ENCODE measurements at places on chromosomes 13 and 19.

- DNase-seq: no peak
Observed at GRCh38 chr13:111061358-111062045, 53.6 kb upstream of the ARHGEF7 start.

DNA sequence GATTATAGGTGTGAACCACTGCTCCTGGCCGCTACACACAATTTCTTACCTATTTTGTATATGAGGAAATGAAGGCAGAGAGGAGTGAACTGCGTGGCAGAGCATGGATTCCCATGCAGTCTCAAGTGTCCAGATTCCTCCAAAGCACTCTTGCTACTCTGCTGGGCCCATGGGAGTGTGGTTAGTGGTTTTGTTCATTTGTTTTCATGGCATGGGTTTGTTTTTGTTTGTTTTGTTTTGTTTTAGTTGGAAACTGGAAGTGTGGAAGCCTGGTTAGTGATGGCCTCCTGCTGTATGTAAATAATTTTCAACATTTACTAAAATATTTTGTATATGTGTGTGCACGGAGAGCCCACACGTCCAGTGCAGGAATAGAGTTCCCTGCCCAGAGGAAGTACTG is 61.3 kb upstream of the LRCH1 start:
- no peak for DNase-seq

DNA sequence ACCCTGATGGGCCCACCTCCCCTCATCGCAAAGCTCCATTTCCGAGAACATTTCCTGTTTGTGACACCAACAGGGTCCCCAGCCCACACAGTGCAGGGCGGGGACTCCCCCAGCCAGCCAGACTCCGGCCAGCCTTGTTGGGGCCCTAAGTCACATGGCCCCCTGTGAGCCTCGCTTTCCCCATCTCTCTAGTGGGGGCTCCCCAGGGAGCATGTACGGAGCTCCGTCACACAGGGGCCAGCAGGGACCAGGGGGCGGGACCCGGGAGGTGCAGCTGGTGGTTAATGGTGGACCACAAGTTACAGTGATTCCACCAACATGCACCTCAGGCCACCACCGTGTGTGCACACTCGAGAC is 1.7 kb downstream of the TBXA2R start:
- no peak for DNase-seq

GRCh38 chr13:91955546-91956355 is 557.3 kb downstream of the GPC5 start:
- DNase-seq: no peak

DNA sequence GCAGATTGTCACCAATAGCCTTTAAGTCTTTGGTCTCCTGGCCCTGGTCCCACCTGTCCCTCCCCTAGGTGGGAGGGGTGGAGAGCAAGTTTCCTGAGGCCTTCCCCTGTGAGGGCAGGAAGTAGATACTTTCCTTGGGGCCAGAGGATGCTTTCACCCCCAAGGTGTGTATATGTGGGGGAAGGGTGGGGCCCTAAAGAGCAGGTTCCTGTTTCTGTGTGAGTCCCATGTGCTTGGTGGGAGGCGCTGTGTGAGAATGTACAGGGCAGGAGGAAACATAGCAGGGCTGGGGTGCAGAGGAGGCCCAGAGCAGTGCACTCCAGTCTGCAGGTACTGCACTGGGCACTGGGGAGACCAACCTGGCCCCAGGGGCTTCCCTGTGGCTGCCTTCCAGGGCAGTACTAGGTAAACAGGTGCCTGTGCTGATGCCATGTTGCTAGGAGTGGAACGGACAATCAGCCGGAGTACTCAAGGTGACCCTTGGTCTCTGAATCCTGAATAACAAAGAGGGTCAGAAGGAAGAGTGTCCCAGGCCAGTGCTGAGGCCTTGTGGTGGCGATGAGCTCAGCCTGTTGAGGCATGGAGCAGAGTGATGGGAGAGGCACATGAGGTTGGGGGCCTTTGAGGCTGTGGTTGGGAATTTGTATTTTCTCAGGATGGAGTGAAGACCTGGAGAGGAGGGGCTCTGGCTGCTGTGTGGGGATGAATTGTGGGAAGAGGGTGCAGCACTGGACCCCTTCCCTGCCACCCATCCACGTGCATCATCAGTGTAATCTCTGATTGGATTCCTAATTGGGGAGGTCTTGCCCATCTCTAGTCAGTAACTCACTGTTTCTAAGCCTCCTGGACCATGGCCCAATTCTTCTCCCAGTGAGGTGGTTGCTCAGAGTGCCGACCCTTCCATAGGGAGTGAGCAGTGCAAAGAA is 5.1 kb downstream of the EGLN2 start:
- no peak for DNase-seq

GRCh38 chr13:89602655-89603054 is 1744.8 kb upstream of the MIR17HG start:
- DNase-seq: no peak

DNA sequence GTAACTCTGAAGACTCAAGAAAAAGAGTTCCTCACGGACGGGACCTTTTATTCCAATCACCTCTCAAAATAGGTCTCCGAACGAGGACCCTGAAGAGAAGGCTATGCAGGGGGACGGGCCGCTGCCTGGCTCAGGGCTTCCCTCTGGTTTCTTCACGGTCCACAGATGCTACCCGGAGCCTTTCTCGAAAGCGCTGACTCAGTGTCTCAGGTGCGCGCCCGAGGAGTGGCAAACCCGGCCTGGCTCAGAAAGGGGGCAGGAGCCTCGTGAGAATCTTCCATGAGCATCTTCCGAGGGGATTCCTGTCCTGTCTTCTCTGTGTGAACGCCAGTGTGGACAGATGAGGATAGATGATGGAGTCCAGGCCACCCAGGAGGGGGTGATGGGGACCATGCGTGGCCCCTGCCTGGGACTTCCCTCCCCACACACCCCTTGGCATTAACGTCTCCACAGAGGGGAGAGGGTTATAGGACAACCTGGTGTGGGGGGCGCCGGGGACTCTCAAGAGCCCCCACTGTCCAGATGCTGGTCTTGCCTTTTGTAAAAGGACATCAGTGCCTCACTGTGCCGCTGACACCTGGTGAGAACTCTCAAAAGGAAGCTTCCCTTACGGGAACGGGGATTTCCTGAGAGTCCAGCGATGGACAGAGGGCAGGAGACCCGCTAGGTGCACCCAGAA is 16.5 kb downstream of the LSM4 start:
- no peak for DNase-seq

DNA sequence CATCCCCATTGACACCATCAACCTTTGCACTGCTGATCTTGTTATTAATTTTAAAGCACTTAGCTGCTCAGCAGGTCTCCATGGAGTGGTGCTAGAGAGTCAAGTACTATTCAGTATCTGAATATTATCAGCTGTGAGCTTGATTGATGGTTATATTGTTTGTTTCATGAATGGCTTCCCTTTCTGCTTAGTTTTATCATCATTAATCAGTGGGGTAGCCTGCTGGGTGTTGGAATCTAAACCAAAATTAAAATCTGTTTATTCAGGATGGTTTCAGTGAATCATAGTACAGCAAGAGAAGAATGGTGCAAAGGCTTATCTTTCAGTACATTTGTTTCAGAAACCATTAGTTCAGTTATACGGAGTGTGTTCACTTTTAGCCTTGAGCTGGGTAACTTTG is 42.5 kb upstream of the SCEL start:
- no peak for DNase-seq

DNA sequence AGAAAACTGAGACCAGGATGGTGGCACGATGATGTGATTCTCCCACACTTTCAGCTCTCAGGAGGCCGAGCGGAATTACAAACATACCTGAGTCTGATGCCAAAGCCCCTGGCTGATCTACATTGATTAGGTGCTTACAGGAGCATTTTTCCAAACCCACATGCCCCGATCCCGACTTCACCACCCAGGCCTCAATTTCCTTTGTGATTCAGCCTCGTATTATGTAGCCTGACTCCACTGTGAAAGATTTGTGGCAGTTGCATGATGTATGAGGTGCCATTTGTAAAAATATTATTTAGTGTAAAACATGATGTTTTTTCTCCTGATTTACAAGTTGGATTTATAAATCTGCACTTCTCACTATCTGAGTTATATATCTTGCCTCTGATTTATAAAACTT is 118.0 kb downstream of the TSHZ3 start:
- DNase-seq: no peak

DNA sequence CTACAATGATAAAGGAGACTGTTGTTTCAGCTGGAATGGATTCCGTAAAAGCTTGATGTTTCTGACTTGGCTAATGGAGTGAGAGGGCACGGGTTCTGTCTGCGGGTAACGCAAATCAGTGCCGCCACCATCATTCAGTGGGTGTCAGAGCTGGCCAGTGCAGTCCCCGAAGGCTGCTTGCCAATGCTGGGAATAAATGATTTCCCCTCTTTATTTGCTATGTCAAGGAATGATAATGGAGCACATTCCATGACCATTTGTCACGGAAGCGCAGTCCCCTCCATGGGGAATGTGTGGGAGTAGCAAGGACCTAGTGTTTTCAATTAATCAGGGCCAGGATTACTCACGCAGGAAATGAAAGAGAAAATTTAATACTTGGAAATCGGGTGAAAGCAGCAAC is 899.3 kb downstream of the UQCRFS1 start:
- no peak for DNase-seq

- no peak for DNase-seq
Observed at GRCh38 chr19:46744005-46744691, 1.7 kb upstream of the FKRP start.

DNA sequence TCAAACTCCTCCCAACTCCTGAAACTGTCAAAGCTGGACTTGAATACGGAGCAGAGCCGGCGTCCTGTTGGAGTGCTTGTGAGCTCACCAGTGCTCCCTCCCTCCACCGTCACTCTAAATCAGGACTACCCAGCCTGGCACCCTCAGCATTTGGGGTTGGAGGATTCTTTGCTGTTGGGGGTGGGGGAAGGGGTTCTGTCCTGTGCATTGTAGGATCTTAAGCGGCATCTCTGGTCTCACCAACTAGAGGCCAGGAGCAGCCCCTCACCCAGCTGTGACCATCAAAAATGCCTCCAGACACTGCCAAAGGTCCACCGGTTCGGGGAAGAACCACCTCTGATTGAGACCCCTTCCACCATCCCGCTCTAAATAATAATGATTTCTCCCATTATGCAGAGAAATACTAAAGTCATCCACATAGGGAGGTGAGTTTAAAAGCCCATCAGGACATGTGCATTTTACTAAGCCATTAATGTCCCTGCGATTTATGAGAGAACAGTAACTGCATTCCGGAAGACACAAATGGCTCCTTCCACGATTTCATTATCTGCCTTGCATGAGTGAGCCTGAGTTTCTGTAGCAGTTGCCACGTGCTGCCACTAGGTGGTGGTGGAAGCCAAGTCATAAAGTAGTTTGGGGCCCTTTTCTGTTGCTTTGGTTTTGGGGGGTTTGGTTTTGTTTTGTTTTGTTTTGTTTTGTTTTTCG is 16.1 kb upstream of the USP29 start:
- DNase-seq: no peak

- no peak for DNase-seq
Observed at GRCh38 chr19:13691569-13692435, 72.5 kb upstream of the MRI1 start.

GRCh38 chr19:55550321-55550650 is 4.9 kb upstream of the SBK3 start:
- DNase-seq: no peak

DNA sequence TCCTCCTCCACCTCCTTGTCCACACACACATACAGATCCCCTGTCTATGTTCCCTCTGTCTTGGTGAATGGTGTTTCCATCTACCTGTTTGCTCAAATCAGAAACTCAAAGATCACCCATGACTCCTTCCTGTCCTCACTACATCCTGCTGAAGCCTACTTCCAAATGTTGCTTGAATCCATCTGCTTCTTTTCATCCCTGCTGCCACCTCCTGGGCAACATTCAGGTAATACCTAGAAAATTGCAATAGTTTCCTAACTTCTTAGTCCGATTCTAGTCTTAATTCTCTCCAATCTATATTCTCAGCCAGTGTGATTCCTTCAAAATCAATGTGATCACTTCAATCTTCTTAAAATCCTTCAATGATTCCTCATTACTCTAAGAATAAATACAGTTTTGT is 155.5 kb upstream of the STARD13 start:
- no peak for DNase-seq

- DNase-seq: no peak
Observed at GRCh38 chr13:30681843-30682242, 53.5 kb upstream of the ALOX5AP start.

- DNase-seq: no peak
Observed at GRCh38 chr13:21218351-21219035, 42.0 kb downstream of the MRPL57 start.

- no peak for DNase-seq
Observed at GRCh38 chr13:45406421-45406820, 11.8 kb downstream of the SLC25A30 start.

DNA sequence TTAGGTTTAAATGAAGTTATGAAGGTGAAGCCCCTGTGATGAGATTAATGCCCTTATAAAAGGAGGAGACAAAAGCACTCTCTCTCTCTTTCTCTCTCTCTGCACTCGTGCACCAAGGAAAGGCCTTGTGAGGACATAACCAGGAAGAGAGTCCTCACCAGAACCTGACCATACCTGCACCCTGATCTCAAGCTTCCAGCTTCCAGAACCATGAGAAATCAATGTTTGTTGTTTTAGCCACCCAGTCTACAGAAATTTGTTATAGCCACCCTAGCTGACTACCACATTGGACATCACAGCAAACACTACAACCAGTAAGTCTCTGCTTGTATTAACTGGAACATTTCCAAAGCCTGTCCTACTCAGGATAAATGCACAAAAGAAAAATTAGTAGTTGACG is 34.7 kb upstream of the WDFY2 start:
- no peak for DNase-seq

DNA sequence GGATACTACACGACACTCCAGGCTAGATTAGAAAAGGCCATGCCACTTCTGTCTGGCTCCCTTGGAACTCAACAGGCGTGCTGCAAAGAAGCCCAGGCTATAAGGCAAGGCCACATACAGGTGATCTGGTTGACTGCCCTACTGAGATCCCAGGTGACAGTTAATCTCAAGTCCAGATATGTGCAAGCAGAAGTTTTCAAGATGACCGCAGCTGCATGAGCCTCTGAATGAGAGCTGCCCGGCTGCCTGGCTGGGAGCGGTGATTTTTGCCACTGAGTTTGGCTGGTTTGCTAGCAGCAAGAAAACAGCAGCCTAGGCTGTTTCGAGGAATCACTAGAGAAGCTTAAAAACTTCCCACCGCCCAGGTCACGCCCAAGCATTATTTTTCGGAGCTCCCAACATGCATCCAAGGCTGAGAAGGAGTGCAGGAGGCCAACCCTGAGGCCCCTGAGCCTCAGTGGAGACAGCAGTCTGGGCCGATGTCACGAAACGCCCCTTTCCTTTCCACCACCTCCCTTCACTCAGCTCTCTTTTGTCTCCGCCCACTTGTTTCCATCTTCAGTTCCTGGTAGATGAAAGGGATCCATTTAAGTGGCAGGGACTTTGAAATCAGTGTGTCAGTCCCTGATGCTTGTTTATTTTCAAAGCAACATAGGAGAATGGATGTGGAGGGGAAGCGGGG is 14.0 kb upstream of the URI1 start:
- no peak for DNase-seq

DNA sequence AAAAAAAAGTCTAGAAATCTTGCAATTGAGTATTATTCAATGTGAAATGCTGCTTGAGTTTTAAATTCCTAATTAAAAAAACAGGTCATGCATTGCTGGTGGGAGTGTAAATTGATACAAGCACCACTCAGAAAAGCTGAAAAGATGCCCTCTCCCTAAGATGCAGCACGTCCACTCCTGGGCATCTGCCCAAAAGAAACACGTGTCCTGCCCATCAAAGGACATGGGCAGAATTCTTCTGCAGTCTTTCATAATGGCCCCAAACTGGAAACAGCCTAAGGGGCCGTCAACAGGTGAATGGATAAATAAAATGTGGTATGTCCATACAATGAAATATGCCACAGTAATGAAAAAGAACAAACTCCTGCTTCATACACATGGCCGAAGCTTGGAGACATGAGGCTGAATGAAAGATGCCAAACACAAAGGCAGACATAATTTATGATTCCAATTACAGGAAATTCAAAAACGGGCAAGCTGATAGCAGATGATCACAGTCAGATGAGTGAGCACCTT is 7.8 kb downstream of the POU2F2 start:
- DNase-seq: no peak

Data from NCI-H187 treated with DMSO at 0.1 percent for 48 hours (cell line).